ENCODE measurements at places on chromosomes 2 and 18. TPM values are rescaled to one million over a fixed set of nuclear protein-coding genes. Genes with fewer than 3 reads are reported as not detected.

The TRIM43 gene
- total RNA-seq, result not detected

The IL18RAP gene
- total RNA-seq, result 0.49 TPM

The LIMS3 gene
- 7.0 TPM for total RNA-seq

The IL1RN gene
- 0.91 TPM for total RNA-seq

The ASB3 gene
- 10.9 TPM for total RNA-seq

The ASPRV1 gene
- total RNA-seq, result 0.36 TPM

The TBR1 gene
- total RNA-seq, result not detected

The IL1R1 gene
- 29.8 TPM for total RNA-seq

The FNDC4 gene
- 5.0 TPM for total RNA-seq

The DNAJC27 gene
- 11.0 TPM for total RNA-seq

The TLX2 gene
- not detected for total RNA-seq

- no peak for DNase-seq
Observed at GRCh38 chr2:105768961-105769452, 24.3 kb downstream of the NCK2 start.

DNA sequence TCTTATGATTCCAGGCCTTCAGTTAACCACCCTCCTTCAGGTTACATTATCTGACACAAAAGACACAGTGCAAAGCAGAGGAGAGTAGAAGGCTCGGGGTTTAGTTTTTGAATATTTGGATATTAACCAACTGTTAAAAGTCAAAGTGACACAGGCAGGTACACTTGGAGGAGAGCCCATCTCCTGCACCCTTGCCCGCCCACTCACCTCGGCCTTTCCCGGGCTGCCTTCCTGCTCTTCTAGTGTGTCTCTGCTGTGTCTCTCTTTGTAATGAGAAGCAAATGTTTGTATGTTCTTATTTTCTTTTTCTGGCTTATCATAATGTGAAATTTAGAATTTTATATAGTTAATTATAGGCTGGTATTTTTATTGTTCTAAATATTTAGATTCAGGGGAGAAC lies 35.1 kb downstream of the ZNF236 start:
- DNase-seq, result no peak

- DNase-seq, result no peak
Observed at GRCh38 chr2:189702071-189702470, 27.6 kb downstream of the ANKAR start.

- DNase-seq, result no peak
Observed at GRCh38 chr2:179770029-179770428, 91.4 kb downstream of the ZNF385B start.

DNA sequence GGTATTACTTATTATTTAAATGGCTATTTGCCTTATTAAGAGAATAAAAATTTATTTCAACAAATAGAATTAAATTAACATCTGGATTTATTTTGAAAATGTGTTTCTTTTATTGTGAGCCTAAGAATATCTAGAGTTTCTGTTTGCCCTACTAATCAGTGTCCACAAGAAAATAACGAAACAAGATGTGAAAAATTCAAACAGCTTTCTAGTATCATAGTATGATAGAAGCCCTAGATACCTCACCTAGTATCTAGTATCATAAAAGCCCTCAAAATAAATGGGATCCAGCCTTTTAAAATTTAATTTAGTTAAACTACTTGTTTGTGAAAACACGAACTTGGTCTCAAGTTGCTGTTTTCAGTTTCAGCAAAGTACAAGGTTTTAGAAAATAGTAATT lies 13.7 kb upstream of the SLC40A1 start:
- no peak for DNase-seq

- no peak for DNase-seq
Observed at GRCh38 chr18:49238433-49239042, 221.9 kb downstream of the DYM start.

GRCh38 chr18:77321823-77322805 lies 72.5 kb downstream of the GALR1 start:
- no peak for DNase-seq

DNA sequence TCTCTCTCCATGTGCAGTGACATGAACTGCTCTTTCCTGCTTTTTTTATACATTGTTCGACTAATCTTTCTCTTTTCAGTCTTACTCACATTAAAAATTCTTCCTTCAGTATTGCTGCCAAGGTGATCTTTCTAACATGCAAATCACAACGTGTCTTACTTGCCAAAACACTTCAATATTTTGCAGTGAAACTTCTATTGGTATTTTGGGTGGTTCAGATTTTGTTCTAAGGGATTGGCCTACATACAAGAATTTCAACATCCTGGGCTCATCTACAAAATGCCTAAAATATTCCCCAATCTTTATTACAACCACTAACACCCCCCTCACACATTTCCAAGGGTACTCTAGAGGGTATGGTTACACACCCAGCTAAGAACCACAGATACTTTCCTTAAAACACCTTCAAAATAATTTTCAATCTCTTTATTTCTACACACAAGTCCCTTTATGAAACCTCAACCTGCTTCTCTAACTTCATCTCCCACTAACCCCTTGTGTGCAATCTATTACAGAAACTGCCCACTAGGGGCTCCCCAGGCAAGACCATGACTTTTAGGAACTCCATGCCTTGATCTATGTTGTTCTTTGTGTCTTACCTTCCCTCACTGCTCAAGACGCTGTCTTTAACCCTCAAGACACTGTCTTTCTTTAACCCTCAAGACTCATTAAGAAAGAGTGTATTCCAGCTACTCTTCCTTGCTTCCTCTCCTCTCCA lies 50.9 kb downstream of the COL3A1 start:
- no peak for DNase-seq

GRCh38 chr2:28391564-28392296 lies 928 bp upstream of the FOSL2 start:
- DNase-seq, result peak; percentile 93

- no peak for DNase-seq
Observed at GRCh38 chr18:75269124-75269680, 58.6 kb downstream of the TSHZ1 start.

GRCh38 chr2:231601356-231602229 lies 8.9 kb downstream of the TEX44 start:
- DNase-seq, result peak; percentile 84

GRCh38 chr2:235162082-235162836 lies 210.4 kb downstream of the SH3BP4 start:
- DNase-seq, result no peak

- no peak for DNase-seq
Observed at GRCh38 chr2:28247290-28247689, 145.4 kb upstream of the FOSL2 start.

GRCh38 chr18:35731701-35732100 lies 150.2 kb downstream of the GALNT1 start:
- no peak for DNase-seq

All from heart right ventricle (tissue), 16 donors.